Neural progenitor cell (in vitro differentiated cells): ENCODE measurements at places on chromosomes 16 and 17.

DNA sequence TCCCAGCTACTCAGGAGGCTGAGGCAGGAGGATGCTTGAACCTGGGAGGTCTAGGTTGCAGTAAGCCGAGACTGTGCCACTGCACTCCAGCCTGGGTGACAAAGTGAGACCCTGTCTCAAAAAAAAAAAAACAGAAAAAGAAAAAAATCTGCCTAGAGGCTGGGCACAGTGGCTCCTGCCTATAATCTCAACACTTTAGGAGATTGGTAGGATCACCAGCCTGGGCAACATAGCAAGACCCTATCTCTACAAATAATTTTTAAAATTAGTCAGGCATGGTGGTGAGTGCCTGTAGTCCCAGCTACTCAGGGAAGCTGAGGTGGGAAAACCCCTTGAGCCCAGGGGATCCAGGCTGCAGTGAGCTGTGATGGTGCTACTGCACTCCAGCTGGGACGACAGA is 17.7 kb downstream of the CUEDC1 start:
- no peak overlapping the region for H3K27ac ChIP-seq
- no peaks in the 10 kb centered on the region for H3K36me3 ChIP-seq
- H3K4me1 ChIP-seq = peaks cover 62% of the 10 kb centered on the region
- H3K4me3 ChIP-seq = no peak overlapping the region
- H3K27me3 ChIP-seq = no peaks in the 10 kb centered on the region

GRCh38 chr17:49497148-49498028 is 2.3 kb downstream of the NGFR start:
- peaks cover 68% of the 10 kb centered on the region for H3K27me3 ChIP-seq
- H3K36me3 ChIP-seq = no peaks in the 10 kb centered on the region

GRCh38 chr17:63440127-63440769 is 5.9 kb downstream of the CYB561 start:
- peaks cover 11% of the 10 kb centered on the region for H3K27me3 ChIP-seq
- no peak for DNase-seq
- H3K4me1 ChIP-seq = peaks cover 3% of the 10 kb centered on the region
- H3K27ac ChIP-seq = no peak overlapping the region
- H3K4me3 ChIP-seq = no peak overlapping the region

DNA sequence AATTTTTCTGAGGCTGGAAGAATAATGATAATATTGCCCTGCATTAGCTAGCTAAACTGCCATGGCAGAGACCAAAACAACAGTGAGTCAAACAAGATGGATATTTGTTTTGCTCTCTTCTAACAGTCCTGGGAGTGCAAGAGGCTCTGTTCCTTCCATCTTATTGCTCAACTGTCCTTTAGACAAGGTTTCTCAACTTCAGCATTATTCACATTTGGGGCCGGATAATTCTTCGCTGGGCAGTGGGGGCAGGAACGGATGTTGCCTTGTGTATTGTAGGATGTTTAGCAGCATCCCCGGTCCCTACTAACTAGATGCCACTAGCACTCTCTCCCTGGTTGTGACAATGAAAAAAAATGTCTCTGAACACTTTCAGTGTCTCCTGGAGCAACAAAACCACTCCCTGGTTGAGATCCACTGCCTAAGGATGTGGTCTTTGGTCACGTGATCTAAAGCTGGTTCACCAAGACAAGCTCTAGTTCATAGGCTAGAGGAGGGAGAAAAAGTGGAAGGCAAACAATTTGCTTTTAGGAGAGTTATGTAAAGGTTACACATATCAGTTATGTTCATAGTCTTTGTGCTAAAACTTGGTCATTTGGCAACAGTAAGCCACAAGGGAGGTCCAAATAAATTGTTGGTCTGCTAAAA is 144.4 kb downstream of the PCTP start:
- DNase-seq = no peak
- H3K4me1 ChIP-seq = no peaks in the 10 kb centered on the region
- no peaks in the 10 kb centered on the region for H3K27me3 ChIP-seq
